ENCODE measurements at places on chromosomes 12 and 14.
A peak's percentile ranks its signal among the peaks of the same experiment; 100 is the strongest.

- DNase-seq = no peak
Measured at GRCh38 chr14:71290960-71291466, 383.8 kb downstream of the PCNX1 start.

DNA sequence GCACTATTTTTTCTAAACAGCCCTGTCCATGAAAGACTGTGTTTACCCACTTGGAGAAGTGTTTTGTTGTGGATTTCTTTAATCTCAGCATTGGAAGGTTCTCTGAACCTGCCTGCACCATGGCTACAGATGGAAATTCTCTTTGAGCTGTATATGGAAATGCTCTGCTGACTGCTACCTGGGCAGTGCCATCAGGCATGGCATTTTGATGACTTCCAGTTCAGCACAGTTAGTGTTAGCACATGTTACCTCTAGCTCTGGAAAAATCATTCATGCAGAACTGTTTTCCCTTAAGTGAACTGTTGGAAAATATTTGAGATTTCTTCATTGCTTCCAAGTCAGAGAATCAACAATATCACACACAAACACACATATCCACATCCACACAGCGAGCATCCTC, 52.6 kb upstream of the RIC8B start:
- DNase-seq = no peak

DNA sequence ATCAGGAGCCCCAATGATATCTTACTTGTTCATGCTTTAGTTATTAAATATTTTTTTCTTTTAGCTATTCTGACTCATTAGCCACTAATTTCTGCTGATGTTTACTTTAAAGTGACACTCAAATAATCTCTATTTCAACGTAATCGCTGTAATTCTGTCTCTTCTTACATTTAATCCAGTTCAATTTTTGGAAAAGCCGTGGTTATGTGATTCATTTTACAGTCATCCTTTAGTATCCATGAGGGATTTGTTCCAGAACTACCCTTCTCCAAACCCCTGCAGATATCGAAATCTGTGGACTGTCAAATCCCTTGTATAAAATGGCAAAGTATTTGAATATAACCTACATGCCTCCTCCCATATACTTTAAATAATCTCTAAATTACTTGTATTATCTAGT, 1103.4 kb downstream of the LRFN5 start:
- DNase-seq = no peak

DNA sequence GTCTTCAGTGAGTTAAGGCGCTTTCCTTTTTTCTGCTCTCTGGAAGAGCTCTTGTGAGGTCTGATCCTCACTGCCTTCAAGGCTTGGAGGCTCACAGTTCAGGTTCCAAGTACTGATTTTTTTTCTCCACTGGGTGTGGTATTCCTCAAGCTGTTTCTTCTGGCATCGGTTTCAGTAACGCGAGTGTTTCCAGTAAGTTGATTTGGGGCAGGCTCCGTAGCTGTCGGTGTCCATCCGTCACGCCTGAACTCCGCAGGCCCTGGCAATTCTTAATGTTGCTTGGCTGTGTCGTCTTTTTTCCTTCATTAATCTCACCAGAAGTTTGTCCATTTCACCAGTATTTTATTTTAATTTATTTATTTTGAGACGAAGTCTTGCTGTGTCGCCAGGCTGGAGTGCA, 30.6 kb downstream of the LRCOL1 start:
- DNase-seq = no peak

DNA sequence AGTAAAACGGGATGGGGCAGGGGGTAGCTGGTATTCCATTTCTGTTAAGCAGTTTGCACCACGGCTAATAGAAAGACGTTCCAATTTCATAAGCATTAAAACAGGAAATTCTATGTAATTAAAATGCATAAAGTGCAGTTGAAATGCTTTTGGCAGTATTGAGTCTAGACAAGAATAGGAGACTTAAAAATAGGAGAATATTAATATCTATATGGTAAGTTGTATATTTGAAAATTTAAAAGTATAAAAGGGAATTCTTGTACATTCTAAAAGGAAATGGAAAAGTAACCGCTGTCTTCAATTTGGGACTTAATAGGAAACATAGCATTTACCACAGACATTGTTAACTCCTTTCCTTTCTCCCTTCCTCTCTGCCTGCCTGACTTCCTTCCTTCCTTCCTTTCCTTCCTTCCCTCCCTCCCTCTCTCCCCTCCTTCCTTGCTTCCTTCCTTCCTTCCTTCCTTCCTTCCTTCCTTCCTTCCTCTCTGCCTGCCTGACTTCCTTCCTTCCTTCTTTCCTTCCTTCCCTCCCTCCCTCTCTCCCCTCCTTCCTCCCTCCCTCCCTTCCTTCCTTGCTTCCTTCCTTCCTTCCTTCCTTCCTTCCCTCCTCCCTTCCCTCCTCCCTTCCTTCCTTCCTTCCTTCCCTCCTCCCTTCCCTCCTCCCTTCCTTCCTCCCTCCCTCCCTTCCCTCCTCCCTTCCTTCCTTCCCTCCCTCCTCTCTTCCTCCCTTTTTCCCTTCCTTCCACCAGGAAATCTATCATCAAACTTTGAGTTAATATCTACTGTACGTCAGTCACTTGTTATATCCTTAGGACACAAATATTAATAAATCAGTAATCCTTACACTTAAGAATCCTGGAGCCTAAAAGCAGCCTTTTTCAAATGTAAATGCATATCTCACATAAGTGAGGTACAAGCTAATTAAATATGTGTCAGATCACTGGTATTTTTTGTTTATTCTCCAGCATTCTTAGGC, 1049.3 kb downstream of the GALC start:
- DNase-seq = no peak

DNA sequence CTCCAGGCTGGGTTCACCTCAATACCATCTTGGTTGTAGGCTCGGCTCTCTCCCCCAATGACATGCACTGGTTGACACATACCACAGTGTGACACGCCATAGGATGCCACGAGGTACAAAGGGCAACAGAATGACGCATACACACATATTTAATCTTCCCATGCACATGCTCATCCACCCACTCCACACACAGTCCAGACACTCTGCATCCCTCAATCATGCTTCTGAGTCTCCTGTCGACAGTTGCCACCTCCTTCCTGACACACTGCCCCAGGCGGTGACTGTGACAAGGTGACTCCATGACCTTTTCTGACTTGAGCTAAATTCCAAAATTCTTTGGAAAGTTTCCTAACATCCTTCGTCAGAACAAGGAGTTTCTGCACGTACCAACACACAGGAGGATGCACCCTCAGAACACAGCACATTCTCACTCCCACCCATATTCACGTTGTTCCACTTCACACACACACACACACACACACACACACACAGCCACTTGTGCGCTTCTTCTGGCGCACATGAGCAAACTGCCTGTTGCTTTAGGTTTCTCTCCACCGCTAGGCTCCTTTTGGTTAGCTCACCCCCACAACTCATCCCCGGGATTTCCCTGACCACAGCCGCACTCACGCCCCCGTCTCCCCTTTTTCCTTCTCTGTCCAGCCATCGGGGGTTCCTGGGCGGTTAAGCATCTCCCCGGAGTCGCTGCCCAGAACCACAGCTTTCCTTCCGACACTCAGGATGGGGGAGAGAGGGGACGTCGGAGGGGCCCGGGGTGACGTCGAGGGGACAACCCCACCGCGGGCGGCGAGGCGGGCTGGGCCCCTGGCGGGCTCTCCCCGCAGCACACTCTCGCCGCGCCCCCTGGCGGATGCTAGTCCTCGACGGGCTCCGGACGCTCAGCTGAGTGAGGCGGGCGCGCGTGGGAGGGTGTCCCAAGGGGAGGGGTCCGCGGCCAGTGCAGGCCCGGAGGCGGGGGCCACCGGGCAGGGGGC, 536 bp upstream of the WNT1 start:
- DNase-seq = peak; percentile 72

GRCh38 chr14:50953502-50953901, 9.2 kb upstream of the PYGL start:
- no peak for DNase-seq

DNA sequence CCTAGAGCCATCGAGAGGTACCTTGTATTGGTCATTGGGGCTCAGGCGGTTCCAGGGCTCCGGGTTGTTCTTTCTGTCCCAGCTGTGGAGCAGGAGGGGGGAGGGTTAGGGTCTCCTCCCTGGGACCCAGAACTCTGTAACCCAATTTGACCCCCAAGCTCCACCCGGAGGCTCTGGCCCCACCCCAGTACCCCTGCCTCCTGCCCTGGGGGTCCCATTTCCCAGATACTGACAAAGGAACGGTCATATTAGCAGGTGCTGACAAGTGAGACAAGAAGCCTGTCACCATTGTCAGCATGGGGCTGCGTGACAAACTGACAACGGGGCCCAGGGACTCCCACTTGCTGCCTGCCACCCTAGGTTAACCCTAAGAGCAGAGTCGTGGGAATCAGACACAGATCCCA, 6.2 kb downstream of the SHMT2 start:
- no peak for DNase-seq

- no peak for DNase-seq
Measured at GRCh38 chr12:18926188-18926587, 188.3 kb downstream of the CAPZA3 start.

DNA sequence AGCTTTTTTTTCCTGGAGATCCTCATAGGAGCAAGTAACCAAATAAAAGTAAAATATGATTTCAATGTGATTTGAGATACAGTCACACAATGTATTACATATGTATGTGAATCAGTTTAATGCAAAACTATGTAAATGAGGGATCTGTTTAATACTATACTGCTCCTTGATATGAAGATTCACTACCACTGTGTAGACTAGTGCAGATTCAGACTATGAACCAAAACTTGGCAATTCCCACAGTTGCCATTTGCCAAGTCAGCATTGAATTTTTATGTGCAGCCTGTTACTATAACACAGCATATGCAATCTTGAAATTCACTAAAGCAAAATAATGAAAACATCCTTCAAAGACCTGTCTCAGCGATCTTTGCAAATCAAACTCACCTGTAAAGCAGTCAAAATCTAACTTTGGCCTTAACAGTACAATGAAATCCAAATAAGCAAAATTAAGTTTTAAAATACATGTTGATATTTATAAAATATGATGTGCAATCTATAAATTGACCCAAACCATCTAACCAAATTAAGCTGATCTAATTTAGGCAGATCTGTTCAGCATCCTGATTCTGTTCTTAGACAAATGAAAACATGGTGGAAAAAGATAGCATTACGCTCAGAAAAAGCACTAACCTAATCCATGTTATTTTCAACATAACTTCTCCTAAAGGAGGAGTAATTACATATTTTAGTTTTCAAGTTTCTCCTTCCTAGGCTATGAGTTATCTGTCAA, 25.5 kb upstream of the LMNTD1 start:
- no peak for DNase-seq

GRCh38 chr12:119803381-119803791, 73.7 kb downstream of the CIT start:
- DNase-seq = no peak

DNA sequence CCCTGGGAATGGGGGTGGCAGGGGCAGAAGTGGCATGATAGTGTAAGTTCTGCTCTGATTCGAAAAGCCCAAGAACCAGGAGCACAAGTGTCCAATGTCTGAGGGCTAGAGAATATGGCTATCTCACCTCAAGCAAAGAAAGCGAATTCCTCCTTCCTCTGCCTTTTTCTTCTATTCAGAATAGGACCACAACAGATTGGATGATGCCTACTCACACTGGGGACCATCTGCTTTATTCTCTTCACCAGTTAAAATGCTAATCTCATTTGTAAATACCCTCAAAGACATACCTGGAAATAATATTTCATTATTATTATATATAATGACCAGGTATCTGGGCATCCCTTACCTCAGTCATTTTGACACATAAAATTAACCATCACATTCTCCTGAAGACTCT, 808.7 kb downstream of the NRXN3 start:
- no peak for DNase-seq

Data from stimulated activated CD8-positive, alpha-beta memory T cell treated with anti-CD3 and anti-CD28 coated beads, Interleukin-12 subunit alpha, Interleukin-12 subunit beta, amount 100 ng/mL, for 4 hours (primary cell).